Left hindlimb (tissue), 1 donor: ENCODE measurements at places on chromosomes 3 and 15.

DNA sequence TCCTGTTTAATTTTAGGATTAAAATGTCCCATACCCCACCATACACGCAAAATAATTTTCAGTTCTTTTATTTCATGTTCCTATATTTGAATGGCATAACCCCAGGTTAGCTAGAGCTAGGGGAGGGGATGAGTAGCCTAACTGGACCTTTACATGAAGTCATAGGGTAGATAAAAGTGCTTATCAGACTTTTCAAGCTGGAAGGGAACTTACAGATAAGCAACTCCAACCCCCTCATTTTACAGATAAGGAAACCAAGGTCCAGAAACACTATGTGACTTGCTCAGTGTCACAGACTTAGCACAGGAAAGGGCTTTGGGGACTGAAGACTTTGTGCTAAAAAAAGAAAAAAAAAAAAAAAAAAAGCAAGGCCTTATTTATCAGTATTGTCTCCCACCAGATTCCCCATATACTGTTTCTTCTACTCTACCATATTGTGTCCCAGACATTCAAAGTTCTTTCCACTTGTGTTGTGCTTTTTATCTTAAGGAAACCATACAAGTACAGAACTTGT is 10.6 kb upstream of the TNIK start:
- no peak for DNase-seq

DNA sequence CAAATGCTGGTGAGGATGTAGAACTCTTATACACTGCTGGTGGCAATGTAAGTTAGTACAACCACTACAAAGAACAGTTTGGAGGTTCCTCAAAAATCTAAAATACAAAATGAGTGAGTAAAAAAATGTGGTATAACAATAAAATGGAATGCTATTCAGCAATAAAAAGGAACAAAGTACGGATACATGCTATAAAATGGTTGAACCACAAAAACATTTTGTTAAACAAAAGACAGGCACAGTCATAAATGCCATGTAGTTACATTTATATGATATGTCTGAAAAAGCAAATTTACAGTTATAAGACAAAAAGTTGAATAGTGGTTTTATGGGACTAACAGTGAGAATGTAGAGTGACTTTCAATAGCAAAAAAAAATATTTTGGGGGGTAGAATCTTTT is 285.8 kb downstream of the TBC1D5 start:
- no peak for DNase-seq

DNA sequence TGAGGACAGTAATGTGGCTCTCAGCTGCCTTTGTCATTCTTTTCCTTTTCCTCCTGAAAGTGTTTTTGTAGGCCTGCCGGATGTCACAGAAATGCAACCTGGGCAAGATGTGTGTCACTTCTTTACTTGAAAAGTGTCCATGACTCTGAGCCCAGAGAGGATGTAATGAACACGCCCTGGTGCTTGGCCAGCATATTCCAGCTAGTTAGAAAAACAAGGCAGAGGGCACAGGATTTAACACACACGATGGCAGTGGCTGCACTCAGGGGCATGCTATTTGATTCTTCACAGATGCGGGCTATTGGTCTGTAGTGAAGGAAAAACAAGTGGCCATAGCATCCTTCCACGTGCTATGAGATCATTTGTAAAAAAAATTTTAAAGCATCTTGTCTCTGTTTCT is 30.3 kb upstream of the PTX3 start:
- DNase-seq: no peak

- no peak for DNase-seq
These were observed 874.0 kb downstream of the PLOD2 start for GRCh38 chr3:145286937-145287336.

- DNase-seq: no peak
These were observed 731.6 kb downstream of the NAALADL2 start for GRCh38 chr3:175590745-175591144.

DNA sequence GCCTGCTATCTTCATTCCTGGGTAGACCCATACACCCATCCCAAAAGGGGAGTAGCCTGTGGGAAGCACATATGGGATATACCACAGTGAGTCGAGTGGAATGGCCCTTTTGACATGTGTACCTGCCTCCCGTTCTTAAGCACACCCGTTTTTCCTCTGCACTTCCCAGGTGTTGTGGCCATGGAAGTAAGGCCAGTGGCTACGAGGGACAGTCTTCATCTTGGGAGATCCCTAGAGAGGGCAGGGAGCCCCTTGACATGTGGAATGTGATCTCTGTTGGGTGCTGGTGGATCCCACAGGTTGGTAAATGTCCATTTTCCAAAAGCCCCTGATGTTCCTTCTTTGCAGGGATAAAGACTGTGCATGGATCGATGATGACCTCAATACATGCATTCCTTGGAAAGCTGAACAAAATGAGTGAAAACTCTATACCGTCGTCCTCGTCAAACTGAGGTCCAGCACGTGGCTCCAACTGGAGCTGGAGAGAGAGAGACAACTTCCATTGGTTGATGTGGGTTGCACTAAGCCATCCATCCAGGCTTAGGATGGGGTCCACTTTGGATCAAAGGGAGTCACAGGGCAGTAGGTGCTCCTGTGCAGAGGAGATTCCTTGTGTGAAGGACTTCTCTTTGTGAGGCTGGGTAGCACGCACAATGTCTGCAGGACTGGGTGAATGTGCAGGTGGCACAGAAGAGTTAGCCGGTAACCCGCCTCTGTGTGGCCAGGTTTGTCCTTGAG is 136.8 kb downstream of the SNRPN start:
- DNase-seq: no peak

DNA sequence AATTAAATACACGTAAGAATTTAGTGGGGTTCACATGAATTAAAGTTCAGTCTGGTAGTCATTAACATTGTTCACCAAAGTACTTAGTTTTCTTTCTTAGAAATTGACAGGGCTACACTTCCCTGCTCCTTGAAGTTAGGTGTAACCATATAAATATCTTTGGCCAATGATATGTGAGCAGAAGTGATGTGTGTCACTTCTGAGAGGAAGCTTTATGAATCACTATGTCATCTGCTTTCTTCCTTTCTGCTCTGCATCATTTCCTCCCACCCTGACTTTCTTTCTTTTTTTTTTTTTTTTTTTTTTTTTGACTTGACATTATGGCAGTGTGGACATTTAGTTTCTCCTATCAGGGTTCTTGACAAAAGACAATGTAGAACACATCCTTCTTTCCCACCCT is 156.2 kb upstream of the COL8A1 start:
- DNase-seq: no peak

DNA sequence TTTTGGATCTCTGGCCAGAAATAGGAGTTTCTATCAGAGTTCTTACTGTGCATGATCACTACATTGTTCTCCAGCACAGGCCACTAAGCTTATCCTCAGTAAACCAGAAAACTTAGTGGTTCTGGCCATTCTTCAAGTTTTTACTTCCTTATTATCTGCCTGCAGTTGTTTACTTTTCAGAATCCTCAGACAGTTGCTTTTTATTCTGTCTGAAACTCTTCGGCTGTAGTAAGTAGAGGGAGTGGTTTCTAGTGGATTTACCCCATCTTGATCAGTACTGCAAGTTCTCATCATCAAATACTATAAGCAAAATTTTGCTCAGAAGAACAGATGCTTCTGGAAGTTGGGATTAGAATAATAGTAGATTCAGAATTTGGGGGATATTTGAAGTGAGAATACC is 193.0 kb upstream of the RARB start:
- no peak for DNase-seq

- DNase-seq: no peak
These were observed 985.9 kb downstream of the DIPK2A start for GRCh38 chr3:144957398-144958101.

- DNase-seq: no peak
These were observed 12.2 kb downstream of the DUOX2 start for GRCh38 chr15:45101749-45102148.

DNA sequence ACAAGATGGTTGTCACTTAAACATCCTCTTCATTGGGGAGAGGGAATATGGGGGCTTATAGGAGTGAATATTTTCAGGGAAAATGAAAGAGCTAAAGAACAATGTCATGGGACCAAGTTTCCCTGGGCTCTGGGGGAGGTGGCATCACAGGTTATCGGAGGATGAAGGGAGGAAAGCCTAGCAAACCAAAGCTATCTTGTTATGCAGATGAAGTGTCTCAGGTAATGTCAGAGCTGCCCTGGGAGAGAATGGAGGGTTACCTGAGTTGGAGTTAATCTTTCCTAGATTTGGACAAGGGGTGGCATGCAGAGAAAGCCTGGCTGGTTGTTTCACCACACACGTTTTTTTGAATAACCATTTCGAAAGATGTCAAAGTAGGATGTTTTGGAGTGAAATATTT is 308.1 kb upstream of the ATP10A start:
- DNase-seq: no peak

DNA sequence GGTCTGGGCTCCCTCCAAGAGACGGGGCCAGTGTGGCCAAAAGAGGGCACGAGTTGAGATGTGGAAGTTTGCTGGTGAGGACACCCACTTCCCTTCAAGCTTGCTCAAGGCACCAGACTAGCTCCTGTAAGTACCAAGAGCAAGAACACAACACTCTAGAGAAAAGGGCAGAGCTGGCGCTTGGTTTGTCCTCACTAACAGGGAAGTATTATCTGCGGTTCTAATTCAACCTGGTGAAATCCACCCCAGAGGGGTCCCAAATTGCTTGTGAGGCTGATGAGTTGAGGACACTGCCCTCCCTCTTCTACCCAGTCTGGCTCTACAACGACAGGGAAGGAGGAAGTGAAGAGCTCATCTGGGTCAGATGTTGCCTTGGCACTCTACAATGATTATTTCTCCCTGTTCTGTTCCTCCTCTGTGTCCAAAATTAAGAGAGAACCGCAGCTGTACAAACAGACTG is 16.9 kb upstream of the FSIP1 start:
- DNase-seq: no peak

- DNase-seq: no peak
These were observed 15.2 kb downstream of the CSRNP1 start for GRCh38 chr3:39137991-39138803.

DNA sequence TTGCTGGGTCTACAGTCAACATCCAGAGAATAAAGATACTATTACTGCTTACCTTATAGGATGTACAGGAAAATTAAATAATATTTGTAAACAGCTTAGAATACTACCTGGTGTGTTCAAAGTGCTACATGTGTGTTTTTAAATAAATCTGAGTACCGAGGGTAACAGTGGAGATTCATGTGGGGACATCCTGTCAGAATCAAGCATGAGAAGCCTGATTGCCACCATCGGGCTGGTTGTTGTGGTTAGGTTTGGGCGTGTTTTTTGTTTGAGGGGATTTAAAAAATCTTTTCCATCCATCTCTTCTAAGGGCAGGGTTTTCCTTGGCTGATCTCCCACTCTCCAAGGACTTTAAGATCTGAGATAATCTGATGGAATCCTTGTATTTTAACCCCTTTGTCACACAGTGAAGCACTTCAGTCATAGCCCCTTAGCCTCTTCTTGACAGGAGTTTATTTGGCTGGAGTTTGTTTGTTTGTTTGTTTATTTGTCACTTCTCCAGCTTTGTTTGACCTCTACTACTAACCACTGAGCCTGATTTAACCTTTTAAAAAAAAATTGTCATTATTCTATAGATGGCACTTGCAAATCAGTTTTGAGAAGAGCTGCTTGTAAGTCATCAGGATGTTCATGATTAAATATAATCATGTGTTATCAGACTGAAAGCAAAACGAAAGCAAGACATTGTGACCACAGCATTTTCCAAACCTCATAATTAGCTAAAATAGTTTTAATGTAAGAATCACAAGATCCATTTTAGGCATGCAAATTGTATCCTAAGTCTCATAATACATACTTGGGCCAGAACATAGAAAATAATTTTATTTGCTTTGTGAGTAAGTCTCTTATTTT is 72.8 kb upstream of the RARB start:
- no peak for DNase-seq

DNA sequence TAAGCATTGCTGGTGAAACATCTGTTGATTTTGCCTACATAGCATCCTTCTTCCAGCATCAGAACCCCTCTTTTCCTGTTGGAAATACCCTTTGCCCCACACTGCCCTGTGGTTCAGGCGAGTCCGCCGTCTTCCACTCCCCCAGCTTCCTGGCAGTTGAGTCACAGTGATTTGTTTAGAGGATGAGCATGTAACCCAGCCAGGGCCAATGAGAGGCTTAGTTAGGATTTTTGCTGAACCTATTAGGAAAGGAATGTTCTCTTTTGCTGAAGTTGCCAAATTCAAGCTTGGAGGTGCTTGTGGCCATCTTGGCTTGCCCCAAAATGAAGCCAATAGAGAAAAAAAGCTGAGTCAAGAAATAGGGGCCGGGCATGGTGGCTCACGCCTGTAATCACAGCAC is 19.0 kb upstream of the MEX3B start:
- no peak for DNase-seq

DNA sequence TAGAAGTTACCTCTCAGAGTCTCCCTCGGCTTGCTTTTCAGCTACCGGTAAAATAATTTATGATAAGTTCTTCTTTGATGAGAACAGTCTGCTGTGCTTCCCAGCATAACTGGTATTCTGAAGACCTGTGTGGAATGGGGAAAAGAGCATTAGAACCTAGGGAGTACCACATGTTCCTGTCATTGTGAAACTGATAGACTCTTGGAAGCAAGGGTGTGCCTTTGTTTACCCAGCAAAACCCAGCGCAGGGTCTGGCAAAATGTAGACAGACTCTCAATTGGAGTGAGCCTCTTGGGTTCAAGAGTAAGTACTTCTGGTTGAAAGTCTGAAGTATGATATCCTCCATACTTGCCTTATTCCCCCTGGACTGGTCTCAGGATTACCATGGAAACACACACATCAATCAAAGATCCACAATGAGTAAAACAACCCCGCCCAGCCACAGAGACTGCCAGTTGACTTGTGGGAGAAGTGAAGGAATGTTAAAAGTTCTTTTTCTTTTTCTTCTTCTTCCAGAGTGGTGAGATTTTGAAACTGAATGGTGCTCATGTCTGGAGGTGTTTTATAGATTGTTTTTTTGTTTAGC is 652.4 kb upstream of the NAALADL2 start:
- DNase-seq: no peak

- no peak for DNase-seq
These were observed 4.6 kb downstream of the LOXL1 start for GRCh38 chr15:73930790-73931281.

GRCh38 chr3:139758654-139759291 is 81.0 kb upstream of the NMNAT3 start:
- no peak for DNase-seq

DNA sequence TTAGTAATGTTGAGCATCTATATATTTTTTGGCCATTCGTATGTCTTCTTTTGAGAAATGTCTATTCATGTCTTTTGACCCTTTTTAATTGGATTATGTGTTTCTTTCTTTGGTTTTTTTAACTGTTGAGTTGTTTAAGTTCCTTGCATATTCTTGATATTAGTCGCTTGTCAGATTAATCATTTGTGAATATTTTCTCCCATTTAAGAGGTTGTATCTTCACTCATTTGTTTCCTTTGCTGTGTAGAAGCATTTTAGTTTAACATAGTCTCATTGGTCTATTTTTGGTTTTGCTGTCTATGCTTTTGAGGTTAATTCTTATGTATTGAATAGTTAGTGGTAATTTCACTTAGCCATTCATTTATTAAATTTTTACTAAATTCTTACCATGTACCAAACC is 283.8 kb downstream of the ZPLD1 start:
- DNase-seq: no peak

- DNase-seq: no peak
These were observed 58.8 kb upstream of the CFAP161 start for GRCh38 chr15:81075272-81075671.

GRCh38 chr3:190004656-190005055 is 116.0 kb downstream of the P3H2 start:
- DNase-seq: no peak

- no peak for DNase-seq
These were observed 494 bp upstream of the NISCH start for GRCh38 chr3:52454938-52455282.
